ENCODE measurements at places on chromosomes 16 and 17.

DNA sequence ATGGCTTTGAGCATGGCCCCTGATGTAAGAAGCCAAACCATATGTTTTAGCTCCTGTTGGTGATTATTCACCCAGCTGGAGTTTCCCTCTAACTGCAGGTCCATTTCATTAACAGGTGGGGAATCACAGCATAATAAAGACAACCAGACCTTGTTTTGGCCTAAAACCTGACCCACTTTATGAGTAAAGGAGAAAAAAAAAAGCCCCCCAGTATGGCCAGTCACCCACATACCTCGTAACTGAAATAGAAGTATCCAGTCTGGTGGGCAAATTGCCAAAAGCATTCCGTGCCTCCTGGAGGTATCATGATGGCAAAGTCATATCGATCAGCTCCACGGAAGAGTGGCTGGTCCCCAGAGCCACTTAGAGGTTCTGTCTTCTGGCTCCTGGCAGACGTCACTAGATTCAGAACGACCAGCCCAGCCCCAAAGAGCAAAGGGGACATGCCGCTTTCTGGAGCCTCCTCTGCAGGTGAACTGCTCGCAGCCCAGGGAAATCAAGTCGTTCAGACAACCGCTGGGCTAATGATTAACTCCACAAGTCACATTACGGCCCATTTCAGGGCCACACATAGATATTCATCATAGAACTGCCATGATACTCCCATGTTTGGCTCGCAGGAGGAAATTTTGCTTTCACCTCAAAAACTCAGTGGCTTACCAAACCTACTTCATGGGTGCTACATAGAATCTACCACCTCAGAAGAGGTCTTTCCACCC, at the start of gene TMED6:
Gene TMED6, minus strand, starts transcription at position 478 of the 719 bp plus-strand sequence. Its CDS starts 33 bp downstream, at position 445.
- DNase-seq = no peak

DNA sequence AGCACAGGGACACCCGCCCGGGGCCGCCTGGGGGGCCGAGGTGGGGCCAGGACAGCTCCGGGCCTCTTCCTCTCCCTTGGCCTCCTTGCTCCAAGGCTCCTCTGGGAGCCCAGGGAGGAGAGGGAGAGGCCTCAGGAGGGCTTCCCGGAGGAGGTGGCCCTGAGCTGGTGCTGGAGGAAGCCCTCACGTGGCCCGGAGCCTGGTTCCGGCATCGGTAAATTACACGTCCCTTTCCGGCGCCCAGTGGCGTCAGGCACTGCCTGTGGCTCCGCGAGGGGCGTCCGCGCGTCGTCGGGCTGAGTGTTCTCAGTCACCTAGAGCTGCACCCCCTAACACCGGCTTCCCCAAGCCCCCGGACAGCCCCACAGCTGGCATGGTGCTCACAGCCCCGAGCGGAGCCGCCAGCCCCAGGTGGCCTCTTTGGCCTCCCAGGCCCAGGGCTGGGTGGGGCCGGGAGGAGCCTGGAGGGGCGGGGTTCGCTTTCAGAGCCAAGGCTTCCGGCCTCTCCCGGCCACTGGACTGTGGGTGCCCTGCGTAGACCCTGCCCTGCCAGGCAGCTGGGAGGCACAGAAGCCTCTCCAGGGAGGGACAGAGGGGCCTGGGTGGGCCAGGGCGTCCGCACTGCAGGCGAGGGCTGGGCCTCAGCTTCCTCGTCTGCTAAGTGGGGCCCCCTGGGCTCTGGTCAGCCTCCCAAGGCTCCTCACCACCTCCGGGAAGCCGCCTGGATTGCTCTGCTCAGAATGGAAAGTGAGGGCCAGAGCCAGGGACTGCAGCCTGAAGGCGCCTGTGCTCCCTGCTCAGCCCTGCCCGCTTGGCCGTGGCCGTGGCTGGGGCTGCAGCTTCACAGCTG, 27.9 kb upstream of the SSTR5 start:
- no peak for DNase-seq

GRCh38 chr17:44077595-44077909, 7.0 kb downstream of the G6PC3 start:
- no peak for DNase-seq

DNA sequence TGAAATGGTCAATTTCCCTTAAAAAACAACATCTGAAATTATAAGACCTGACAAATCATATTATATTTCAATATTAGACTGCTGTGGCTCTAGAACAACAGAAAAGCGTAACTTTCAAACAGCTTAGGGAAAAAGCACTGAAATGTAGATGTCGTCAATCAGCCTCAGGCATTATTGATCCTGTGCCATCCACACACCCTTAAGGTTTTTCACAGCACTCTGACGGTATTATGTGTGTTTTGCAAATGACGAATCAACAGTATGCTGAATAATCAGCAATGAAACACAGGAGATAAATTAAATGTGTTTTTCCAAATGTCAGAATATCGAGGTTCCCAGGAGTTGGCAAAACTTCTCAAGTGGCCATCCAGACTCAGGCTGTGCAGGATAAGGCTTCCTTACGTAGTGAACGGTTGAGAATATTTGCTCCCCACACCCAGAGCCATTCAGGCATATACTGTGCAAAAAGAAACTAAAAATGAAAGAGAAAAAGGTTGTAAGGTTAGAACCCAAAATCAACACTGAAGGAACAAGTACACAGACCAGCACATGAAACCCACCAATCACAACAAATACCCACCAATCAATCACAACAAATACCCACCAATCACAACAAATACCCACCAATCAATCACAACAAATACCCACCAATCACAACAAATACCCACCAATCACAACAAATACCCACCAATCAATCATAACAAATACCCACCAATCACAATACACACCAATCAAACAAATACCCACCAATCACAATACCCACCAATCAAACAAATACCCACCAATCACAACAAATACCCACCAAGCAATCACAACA, 7.7 kb upstream of the MBTPS1 start:
- DNase-seq = no peak

DNA sequence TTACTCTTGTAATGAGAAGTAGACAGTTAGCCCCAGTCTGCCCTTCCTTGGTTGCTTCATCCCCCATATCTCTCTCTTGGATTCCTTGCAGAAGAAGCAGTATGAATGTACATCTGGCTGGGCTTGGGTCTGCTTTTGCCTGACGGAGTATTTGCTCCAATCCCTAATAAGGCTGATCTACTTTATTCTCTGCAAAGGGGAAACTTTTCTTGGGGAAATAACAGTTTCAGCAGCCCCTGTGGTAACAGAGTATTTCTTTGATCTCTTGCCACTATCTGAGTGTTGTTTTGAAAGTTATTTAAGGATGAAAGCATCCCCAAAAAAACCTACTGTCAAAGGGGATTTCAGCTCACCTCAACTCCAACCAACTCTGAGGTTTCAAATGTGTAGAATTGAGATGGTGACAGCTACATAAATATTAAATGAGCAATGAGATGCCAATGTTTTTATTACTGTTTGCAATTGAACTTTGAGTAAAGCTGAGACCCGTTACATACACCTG, 168.9 kb upstream of the NOG start:
- DNase-seq = no peak

DNA sequence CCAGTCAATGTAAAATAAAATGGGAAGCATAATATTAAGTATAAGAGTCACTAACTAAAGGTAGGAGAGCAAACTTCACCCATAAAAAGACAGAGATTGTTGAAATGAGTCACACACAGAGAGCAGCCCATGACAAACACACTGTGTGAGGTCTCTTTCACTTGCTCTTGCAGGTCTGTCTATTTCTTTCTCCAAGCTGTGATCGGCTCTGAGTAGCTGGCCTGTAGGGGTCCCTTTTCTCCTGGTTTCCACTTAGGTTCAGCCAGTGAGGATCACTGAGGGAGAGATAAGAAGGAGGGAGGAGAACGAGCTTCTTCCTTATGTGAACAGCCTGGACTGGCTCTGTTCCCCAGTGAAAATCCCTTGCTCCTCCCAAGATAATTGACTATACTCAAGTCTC, 133.7 kb upstream of the HS3ST3A1 start:
- DNase-seq = no peak

GRCh38 chr17:35142467-35142796, 329 bp upstream of the NLE1 start:
- DNase-seq = no peak

GRCh38 chr16:53809088-53809932, 105.4 kb downstream of the FTO start:
- DNase-seq = no peak

- no peak for DNase-seq
These were observed 257.5 kb downstream of the CDH11 start for GRCh38 chr16:64864232-64864809.

DNA sequence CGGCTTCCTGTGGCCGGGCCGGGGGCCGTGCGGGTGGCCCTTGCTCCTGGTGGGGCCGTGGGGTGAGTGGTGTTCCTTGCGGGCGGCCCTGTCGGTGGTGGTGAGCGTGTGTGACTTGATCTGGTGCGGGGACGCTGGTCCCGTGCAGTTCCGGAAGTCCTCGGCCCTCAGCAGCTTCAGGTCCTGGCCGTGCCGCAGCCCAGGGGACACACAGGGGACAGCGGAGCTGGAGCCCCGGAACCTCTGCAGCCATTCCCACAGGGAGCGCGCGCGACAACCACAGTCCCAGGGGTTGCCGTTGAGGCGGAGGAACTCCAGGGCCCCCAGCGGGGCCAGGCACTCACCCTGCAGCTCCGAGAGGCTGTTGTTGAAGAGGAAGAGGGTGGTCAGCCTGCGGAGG, 88.4 kb downstream of the RTN4RL1 start:
- DNase-seq = no peak

DNA sequence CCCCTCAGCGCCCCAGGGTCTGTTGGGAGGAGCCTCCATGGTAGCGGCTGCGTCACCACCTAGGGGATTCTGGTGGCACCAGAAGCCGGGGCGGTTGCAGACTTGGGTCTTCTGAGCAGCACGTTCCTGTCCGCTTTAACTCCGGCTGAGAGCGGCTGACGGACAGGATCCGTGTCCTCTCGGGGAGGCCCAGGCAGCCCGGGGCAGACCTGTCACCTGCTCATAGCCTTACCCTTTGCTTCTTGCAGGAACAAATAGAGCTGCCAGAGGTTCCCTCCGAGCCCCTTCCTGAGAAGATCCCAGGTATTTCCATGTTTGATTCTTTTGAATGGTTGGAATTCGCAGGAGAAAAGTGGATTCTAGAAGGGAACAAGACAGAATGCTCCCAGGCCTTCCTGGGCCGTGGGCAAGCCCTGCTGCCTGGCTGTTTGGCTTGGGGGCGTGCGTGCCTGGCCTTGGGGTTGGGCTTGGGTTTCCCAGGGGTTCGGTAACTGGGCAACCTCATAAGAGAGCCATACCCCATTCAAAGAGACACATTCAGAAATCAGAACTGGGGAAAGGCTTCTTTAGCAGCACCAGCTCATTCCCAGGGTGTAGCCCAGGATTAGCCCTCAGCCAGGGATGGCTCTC, 6.6 kb downstream of the CHMP6 start:
- no peak for DNase-seq

DNA sequence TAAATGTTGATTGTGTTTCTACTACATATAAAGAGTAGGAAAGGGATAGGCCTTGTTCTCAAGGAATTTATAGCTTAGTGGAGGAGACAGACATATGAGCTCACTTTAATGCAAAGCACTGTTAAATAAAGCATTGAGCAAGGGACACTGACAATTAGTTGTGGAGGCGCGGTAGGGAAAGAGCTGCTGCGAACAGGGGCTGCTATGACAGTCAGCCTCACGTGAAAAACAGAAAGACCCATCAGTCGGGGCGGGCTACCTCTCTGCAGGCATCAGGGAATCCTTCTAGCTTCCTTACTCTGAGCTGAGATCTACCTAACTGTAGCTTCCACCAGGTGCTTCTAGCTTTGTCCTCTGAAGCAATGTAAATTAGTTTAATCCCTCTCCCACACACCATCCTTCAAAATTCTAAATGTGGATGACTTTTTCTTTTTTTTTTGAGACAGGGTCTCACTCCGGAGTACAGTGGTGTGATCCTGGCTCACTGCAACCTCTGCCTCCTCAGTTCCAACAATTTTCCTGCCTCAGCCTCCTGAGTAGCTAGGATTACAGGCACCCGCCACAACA, 129.9 kb upstream of the ZFHX3 start:
- no peak for DNase-seq

- peak; percentile 82 for DNase-seq
These were observed 2.8 kb upstream of the PYCR1 start for GRCh38 chr17:81939881-81940385.

DNA sequence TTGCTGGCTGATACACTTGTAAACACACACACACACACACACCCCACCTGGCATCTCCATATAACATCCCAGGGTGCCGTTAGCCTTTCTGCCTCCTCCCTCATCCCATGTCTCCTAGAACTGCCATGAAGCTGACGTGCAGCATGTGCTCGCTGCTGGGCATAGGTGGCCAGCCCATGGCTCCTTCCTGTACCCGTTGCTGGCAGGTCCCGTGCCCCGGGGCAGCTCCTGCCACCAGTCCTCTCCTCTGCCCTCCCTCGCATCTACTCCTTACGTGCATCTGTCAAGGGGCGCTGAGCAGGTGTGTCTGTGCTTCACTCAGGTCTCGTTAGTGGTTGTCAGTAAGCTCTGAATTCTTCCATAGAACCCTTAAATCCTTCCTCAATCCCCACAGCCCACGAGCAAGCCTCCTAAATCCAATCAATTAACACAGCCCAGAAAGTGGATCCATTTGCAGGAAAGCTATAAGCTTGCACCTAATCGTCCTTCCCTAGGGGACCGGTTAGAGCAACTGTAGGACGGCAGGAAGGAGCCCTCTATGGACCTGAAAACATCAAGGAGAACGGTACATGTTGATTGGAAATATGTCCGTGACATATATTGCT, 218.1 kb upstream of the FOXF1 start:
- no peak for DNase-seq

DNA sequence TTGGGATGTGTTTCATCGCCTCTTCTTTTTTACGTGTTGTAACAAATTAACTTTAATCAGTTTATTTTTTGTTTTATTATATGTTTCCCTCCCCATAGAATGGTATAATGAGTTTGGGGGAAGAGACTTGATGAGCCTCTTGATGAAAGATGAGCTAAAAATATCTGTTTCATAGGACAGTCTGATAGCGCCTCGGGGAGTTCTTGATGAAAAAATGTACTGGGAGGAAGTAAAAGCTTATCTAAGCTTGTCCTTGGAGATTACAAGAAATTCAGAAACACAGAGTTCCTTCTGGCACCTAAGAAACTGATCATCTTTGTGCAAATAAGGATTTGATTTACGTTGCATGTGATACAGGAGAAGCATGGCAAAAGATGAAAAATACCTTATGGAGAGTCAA, 350.2 kb upstream of the CDH8 start:
- no peak for DNase-seq

- DNase-seq = no peak
These were observed 45.0 kb downstream of the SRCIN1 start for GRCh38 chr17:38560503-38561318.

Measured in dorsolateral prefrontal cortex (tissue), 122 donors.